ENCODE measurements at places on chromosomes 6 and 20. TPM values are rescaled to one million over a fixed set of nuclear protein-coding genes. Genes with fewer than 3 reads are reported as not detected.
A peak's percentile ranks its signal among the peaks of the same experiment; 100 is the strongest.

- peak; percentile 9 for DNase-seq
Observed at GRCh38 chr20:64142590-64142989, 21.7 kb upstream of the MYT1 start.

DNA sequence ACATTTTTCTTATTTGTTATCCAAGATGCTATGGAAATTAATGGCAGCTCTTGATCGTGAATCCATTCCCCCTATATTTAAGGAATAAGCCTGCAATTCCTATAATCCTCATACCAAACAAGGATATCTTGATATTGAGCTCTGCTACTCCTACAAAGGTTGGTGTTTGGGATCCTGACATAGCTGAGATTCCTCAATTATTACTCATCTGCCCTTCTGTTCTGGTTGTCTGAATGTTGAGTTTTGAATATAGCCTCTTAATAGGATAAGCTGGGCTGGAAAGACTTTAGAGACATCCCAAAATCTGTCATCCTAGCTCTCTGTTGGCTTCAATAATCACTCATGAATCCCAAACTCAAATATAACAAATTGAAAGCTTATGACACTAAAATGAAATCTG, 49.9 kb downstream of the CLIC5 start:
- no peak for DNase-seq

The HDGFL1 gene
- polyA plus RNA-seq = not detected

- DNase-seq = no peak
Observed at GRCh38 chr6:13615792-13616120, 621 bp downstream of the NOL7 start.

GRCh38 chr6:52620055-52620905, 43.4 kb upstream of the TRAM2 start:
- DNase-seq = no peak

DNA sequence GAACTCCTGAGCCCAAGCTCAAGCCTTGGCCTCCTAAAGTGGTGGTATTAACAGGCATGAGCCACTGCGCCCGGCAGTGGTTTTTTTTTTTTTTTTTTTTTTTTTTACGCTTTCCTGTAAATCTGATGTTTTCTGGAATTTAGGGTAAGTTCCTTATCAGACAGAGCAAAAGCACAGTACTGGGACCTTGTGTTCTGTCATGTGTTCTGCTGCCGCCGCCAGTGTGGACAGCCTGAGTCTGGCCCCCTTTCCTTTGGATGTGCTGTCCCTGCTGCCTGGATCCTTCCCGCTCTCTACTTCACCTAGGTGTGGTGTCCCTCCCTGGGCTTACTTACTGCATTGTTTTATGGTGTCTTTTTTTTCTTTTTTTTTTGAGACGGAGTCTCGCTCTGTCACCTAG, 11.7 kb downstream of the DNMT3B start:
- DNase-seq = no peak

GRCh38 chr6:141164042-141164743, 968.5 kb upstream of the GJE1 start:
- DNase-seq = no peak

DNA sequence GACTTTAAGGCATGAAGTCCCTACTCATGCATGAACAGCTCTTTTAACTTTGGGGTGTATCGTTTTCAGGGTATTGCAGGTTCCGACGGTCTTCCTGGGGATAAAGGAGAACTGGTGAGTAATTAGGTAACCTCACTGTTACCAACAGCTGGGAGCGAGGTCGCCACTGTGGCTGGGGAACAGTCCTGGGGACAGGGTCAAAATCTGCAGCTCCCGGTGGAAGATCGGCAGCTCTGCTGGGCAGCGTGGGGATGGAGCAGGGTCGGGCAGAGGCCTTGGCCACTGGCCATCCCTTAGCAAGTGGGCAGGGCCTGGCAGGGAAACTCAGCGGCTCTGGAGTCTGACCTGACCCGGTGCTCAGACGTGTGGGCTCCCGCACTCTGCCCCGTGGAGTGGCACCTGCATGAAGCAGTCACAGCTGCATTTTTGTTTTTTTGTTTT, 16.1 kb downstream of the COL9A3 start:
- no peak for DNase-seq

DNA sequence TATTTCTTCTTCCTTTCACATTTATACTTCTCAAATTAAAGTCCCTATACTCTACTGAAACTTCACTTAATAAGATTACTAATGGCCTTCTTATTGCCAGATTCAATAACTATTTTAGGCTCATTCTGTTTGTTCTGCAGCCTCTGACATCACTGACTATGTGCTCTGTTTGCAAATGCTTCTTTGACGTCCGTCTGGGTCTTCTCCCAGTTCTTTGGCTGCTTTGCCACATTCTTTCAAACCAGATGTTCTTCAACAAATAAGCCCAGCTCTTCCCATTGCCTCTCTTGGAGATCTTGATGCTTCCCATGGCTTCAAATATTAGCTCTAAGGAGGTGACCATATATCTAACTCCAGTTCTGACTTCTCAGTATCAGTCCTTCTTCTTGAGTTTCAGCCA, 117.4 kb downstream of the BTBD9 start:
- DNase-seq = no peak

- DNase-seq = no peak
Observed at GRCh38 chr20:59350330-59351156, 50.1 kb downstream of the EDN3 start.

The TSHZ2 gene
- polyA plus RNA-seq = not detected

GRCh38 chr6:145147559-145147958, 587.8 kb downstream of the EPM2A start:
- no peak for DNase-seq

GRCh38 chr20:25018425-25018824, 25.9 kb upstream of the APMAP start:
- DNase-seq = no peak

GRCh38 chr6:86609549-86610388, 327.6 kb upstream of the HTR1E start:
- no peak for DNase-seq

- DNase-seq = peak; percentile 44
Observed at GRCh38 chr6:154247119-154247861, 109.3 kb downstream of the IPCEF1 start.

The EYA4 gene
- not detected for polyA plus RNA-seq

The HMGCLL1 gene
- not detected for polyA plus RNA-seq

DNA sequence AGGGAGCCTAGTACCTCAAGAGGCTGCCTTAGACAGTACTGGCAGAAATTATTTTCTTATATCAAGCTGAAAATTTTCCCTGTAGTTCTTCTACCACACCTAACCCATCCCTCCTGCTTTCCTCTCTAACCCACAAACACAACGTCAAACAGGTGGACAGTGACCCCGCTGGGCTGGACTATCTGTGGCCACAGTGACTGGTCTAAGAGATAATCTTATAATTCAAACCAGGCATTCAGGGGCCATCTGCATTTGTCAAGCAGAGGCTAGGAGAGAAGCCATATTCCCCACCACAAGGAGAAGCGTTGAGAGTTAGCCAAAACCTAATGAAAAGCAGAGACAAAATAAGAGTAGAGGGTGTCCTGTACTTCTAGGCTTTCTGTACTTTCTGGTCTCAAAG, 8.2 kb downstream of the HDDC2 start:
- DNase-seq = no peak

The EMILIN3 gene
- 0.37 TPM for polyA plus RNA-seq

DNA sequence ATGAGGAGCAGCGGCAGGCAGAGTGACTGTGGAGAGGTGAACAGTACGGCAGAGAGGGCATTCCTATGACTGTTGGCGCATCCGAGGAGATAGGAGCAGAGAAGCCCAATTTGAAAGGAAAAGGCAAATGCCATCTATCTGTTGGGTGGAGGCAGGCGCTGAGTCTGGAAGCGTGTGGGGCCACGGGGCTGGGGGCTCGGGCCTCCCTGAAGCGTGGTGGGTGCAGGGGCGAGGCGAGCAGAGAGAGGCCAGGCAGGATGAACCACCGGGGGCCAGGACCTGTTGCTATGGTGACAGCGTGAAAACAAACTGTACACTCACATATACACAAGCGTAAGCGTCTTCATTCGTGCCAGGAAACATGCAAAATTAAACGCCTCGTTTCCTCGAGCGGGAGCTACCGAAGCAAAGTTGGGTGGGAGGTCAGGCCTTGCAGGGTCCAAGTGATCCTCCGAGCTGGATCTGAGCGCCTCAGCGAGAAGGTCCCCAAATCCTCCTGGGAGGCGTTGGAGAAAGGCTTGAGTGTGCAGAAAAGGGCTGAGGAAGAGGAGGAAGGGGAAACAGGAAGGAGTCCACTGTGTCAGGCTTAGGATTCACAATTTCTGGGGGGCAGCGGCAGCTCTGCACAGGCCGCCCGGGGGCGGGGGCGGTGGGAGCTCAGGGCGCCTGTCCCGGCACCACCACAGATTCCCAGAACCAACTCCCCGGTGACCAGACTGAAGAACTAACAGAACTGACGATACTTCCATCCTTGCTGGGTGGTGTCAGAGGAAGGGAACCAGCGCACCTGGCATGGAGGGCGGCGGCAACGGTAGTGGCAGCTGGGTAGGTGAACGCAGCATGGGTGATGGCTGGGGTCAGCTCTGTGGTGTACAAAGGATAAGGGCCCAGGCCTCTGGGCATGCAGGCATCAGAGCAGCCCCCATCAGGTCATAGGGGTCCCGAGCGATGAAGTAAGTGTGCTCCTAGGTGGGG, 68.2 kb downstream of the KHDC1L start:
- DNase-seq = no peak

- peak; percentile 78 for DNase-seq
Observed at GRCh38 chr6:126033696-126034095, 47.4 kb downstream of the TRMT11 start.

The COL10A1 gene
- not detected for polyA plus RNA-seq

DNA sequence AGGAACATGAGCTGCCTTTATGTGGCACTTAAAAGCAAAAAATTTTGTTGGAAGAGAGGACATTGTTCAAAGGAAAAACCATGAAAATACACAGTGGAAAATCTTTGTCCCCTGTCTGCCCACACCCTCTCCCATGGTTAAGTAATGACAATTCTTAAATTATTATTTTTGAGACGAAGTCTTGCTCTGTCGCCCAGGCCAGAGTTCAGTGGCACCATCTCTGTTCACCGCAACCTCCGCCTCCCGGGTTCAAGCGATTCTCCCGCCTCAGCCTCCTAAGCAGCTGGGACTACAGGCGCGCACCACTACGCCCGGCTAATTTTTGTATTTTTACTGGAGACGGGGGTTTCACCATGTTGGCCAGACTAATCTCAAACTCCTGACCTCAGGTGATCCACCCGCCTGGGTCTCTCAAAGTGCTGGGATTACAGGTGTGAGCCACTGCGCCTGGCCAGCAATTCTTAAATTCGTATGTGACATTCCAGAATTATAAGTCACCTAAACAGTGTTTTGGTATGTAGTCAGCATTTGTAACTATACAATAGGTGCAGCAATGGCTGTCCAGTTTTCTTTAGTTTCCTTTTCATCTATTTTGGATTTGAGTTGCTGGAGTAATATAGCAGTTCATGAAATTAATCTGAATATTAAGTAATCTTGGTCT, 636 bp upstream of the SSR1 start:
- no peak for DNase-seq

The BMP7 gene
- not detected for polyA plus RNA-seq

The LHFPL5 gene
- polyA plus RNA-seq = not detected

- DNase-seq = no peak
Observed at GRCh38 chr6:14290041-14290771, 172.6 kb downstream of the CD83 start.

GRCh38 chr20:3651204-3651962, 11.8 kb downstream of the GFRA4 start:
- no peak for DNase-seq

The AFG1L gene
- 1.0 TPM for polyA plus RNA-seq

DNA sequence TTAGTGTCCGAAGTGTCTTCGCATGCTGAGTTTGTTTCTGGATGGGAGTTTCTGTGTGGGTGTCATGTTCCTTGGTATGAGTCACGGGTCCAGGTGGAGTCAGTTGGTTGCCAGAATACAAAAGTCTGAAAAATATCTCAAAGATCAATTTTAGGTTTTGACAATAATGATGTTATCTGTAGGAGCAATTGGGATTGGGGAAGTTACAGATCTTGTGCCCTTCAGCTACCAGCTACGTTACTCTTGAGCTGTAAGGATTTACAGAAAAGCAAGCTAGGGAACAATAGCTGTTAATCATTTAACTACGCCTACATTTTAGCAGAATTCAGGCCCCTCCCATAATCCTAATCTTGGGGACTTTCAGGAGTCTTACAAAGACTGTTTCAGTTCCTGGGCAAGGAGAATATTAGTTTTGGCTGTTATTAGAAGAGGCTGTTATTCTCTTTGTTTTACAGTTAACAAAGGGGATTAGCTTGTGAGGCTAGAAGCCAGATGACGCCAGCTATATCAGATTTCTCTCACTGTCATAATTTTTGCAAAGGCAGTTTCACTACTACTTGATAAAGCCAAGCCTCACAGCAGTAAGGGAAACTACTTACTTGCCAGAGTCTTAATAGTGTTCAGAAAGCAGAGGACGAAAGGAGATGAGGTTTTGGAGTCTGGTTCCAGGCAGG, 15.4 kb upstream of the SLC22A16 start:
- no peak for DNase-seq

DNA sequence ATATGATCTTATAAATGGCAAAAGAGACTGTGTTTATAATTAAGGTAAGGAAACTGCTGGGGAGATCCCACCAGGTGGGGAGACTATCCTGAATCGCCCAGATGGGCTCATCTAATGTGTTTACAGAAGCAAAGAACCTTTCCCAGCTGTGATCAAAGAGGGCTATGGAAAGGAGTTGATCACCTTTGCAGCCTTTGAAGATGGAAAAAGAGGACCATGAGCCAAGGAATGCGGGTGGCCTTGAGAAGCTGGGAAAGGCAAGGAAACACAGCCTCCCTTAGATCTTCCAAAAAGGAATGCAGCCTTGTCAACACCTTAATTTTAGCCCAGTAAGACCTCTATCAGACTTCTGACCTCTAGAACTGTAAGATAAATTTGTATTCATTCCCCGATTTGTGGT, 66.5 kb upstream of the ADGRG6 start:
- DNase-seq = no peak

The NMBR gene
- 0.08 TPM for polyA plus RNA-seq

- no peak for DNase-seq
Observed at GRCh38 chr6:32109114-32109764, at the start of gene TNXB. Gene TNXB (minus strand): TSS chr6:32109338. CDS start chr6:32098198, 11,140 bp downstream.

DNA sequence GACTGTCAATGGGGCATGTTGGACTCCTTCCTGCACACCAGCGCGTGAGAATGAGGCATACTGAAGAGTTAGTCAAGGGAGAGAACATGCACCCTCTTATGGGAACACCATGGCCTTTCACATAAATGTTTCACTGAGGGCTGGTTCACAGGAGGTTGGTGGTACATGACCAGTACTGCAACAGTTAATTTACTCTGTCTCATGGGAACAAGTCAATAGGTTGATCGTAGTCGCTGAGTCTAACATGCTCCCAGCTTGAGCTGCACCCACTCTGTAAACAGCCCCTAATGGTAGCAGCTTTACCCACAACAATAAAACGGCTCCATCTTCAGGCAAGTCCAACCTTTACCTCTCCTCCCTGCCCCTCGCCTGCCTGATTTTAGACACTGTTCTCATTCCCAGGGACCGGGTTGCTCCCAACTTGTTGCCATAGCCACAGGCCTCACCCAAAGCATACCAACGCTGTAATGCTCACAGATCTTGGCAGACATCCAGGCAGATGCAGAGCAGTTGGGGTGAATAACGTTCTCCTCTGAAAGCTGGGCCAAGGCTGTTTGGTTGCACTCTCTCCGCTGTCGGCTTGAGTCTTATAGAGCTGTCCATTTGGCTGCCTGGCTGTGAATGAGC, 111.3 kb downstream of the LY86 start:
- DNase-seq = no peak

The OLIG3 gene
- polyA plus RNA-seq = not detected

The MOXD1 gene
- polyA plus RNA-seq = 0.01 TPM

- peak; percentile 98 for DNase-seq
Observed at GRCh38 chr6:157316871-157317814, 6.2 kb downstream of the TMEM242 start.

Measured in endothelial cell of umbilical vein (primary cell).